ENCODE measurements at places on chromosomes 12 and 14.

- no peak for DNase-seq
Measured at GRCh38 chr12:116547955-116548501, 11.2 kb upstream of the MAP1LC3B2 start.

- no peak for DNase-seq
Measured at GRCh38 chr12:23463172-23463571, 486.3 kb downstream of the SOX5 start.

DNA sequence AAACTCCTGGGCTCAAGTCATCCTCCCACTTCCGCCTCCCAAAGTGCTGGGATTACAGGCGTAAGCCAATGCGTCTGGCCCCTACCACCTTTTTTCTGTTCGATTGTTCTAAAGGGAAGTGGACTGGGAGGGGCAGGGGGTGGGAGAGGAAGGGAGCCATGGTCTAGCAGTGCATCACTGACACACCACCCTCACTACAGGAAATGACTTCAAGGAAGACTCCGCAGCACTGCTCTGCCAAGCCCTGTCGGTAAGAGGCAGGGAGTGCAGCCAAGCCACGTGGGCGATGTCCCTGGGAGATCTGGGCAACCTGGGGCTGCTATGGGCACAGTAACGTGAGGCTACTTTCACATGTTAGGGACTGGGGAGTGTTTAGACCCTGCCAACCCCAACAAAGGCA lies 18.0 kb downstream of the LRRC74A start:
- DNase-seq, result peak; percentile 58

DNA sequence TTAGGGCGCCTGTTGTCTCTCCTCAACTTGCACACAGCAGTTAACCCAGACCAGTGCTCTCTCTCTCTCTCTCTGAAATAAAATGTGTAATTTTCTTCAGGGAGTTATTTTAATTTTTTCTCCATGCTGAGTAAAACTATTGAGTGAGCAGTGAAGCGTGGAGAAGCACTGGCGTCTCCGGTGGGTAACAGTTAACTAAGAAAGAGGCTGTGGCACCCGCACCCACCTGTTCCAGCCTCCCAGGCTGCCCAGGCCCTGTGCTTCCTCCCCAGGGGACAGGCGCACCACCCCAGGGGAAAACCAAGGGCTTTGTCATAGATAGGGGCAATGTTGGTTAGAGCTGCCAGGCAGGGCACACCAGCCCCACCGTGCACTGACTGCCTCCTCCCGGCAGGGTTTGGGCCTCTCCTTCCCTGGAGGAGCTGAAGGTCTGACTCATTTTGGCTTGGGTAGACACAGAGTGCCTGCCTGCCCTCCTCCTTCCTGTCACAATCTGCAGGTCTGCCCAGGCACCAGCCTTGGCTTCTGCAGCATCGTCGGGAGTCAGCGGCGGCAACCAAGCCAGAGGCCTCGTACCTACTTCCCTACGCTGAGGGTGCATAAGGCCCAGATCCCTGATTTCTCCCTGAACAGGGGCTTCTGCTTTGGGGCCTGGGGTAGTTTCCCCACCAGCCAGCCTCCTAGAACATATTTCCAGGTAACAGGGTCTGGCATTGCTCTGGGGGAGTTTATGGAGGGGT lies 3.9 kb downstream of the HOXC5 start:
- DNase-seq, result no peak

DNA sequence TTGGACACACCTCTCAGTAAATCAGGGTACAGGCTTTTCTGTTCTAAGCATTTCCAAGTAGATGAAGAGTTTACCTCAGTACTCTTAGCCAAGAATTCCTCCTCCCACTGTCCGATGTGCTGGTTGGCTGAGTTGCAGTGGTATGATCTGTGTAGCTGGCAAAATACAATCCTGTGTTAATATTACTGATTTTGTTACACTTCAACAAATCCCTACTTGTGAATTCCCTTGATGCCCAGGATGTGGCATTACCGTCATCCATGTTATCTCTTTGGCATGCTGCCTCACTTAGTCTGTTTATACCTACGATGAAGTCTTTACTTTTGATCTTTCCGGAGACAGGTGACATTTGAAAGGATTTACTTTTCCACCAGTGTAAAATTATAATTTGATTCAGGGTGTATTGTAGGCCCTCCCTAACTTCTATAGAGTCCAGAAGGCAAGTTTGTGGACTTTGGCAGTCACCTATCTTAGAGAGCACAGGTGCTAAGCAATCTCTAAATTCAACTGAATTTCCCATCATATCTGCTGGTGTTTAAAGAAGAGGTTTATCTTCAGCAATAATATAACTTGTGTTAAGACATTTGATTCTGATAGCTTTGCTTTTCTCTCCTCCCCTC lies 10.1 kb downstream of the CCDC196 start:
- DNase-seq, result no peak

- no peak for DNase-seq
Measured at GRCh38 chr12:89194683-89195082, 157.6 kb downstream of the DUSP6 start.

GRCh38 chr14:32710731-32711680 lies 227.7 kb upstream of the NPAS3 start:
- no peak for DNase-seq

DNA sequence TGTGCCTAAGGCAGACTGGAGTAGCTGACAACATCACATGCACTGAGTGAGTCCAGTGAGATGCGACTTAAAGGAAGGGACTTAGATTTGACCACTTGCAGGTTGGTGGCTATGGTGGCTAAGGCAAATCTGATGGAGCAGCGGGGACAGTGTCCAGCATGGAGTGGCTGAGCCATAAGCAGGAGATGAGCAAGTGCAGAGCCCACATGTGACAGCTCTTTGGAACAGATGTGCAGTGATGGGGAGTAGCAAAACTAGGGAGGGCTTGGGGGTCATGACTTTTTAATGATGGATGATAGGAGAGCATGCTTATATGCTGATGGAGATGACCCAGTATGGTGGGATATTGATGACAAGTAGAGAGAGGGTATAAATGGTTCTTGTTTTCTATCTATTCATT lies 80.2 kb downstream of the PELI2 start:
- no peak for DNase-seq

DNA sequence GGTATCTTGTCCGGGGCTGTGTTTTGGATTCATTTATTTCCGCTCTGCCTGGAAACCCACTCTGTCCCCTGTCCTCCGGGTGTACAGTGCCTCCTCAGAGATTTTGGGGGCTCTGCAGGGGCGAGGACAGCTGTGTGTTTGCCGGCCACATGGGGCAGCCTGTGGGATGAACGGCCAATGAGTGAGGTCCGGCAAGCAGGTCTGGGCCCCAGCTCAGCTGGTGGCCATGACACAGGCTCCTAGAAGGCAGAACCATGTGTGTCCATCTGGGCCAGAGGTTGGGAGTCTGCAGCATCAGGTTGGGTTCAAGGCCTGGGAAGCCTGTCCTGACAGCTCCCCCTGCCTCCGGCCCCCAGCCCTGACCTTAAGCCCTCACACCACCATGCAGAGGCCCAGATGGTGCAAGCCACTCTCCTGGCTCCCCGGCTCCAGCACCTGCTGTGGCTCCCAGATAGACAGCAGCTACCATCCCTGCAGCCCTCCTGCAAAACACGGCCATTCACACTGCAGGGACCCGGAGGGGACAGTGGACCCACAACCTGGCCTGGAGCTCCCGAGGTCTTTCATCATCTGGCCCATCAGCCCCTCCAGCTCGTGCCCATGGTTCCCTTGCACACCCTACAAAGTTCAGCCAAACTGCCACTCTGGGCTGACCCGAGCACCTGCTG lies 220.1 kb upstream of the C14orf180 start:
- DNase-seq, result no peak

DNA sequence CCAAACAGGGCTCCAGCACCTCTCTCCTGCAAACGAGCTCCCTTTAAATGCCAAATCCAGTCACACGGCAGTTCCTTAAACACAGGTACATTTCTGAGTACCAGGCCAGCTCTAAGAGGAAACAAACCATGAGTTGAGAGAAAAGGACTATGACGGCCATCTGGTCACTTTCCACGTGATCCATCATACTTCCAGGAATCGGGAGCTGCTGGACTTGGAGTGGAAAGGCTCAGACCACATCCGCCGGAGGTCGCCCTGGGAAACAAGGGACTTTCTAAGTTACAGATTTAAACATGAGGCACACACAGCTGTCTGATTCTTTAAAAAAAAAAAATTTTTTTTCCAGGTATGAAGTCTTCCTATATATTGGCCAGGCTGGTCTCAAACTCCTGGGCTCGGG lies 39.2 kb downstream of the ACADS start:
- DNase-seq, result no peak

DNA sequence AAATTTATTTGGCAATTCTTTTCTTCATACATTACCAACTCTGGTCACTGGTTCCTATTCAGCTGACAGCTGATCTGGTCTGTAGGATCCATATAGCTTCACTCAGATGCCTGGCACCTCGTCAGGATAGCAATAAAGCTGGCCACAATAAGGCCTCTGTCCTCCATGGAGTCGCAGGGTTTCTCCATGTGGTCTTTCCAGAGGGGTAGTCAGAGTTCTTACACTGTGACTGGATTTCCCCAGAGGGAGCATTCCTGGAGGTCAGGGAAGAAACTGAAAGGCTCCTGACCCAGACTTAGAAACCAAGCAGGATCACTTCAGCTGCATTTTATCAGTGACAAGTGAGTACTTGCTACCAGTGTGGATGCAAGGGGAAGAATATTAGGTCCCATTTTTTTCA lies 34.9 kb upstream of the SIX1 start:
- no peak for DNase-seq

DNA sequence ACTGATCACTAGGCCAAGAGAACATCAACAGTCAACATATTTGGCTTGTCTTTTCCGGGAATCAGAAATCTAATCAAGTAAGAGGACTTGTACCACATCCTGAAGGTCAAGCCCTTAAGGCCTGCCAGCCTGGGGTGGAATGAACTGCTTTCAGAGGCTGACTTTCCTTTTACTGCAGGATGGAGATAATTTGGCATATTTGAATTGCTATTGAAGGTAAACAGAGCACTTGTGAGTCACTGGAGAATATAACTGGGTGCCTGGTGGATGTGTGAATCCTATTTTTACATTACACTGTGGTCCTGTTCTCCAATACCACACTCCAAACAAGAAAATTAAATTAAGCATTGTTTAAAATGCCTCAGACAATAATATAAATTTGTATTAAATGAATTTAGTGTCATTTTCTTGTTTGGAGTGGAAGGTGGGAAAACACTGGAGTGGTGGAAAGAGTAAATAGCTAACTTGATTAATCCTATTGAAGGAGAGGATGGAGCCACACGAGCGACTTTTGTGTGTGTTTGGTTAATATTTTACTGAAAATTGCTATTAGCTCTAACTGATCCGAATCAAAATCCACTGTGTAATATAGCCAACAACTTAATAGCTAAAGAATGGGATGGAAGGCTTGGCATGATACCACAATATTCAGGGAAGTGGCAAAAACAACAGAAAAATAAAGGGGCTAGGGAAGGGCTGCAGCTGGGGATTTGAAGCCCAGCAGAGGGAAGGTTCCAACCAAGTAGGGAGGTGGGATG lies 89.4 kb downstream of the OTX2 start:
- no peak for DNase-seq

DNA sequence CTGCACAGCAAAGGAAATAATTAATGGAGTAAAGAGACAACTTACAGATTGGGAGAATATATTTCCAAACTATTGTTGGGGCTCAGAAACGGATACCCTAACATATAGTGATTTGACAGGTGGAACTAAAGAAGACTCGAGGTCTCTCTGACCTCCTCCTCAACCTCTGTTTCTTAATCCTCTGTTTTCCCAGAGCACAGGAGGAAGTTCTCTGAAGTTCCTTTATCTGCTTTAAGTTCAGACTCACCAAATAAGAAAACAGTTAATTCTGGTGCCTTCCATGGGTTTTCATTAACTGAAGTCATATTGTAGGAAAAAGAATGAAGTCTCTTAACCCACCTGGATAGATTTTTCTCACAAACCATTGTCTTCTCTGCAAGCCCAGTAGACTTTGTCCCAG lies 29.2 kb downstream of the CLEC2D start:
- no peak for DNase-seq

GRCh38 chr12:42422785-42423184 lies 96.8 kb downstream of the PPHLN1 start:
- no peak for DNase-seq

GRCh38 chr12:45349916-45350315 lies 134.0 kb downstream of the ANO6 start:
- no peak for DNase-seq

DNA sequence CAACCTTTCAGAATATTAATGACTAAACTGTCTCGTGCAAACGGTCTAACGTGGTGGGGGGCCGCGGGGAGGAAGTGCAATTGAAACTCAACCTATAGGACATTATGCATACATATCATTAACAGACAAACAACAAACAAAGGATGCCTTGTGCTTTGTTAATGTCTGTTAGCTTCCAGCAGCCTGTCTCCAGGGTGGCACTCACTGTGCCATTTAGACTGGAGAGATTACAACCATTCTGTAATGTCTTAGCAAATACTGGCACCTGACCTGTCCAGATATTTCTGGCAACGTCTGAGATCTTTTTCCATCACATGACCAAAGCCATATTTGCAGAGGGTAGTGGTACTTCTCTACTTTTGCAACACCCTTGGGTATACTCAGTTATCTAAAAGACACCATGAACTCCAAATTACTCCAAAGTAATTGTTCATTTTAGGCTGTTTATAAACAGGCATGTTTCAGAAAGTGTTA lies 11.6 kb downstream of the BHLHE41 start:
- DNase-seq, result no peak

- DNase-seq, result no peak
Measured at GRCh38 chr12:98737322-98737712, 92.2 kb downstream of the APAF1 start.

DNA sequence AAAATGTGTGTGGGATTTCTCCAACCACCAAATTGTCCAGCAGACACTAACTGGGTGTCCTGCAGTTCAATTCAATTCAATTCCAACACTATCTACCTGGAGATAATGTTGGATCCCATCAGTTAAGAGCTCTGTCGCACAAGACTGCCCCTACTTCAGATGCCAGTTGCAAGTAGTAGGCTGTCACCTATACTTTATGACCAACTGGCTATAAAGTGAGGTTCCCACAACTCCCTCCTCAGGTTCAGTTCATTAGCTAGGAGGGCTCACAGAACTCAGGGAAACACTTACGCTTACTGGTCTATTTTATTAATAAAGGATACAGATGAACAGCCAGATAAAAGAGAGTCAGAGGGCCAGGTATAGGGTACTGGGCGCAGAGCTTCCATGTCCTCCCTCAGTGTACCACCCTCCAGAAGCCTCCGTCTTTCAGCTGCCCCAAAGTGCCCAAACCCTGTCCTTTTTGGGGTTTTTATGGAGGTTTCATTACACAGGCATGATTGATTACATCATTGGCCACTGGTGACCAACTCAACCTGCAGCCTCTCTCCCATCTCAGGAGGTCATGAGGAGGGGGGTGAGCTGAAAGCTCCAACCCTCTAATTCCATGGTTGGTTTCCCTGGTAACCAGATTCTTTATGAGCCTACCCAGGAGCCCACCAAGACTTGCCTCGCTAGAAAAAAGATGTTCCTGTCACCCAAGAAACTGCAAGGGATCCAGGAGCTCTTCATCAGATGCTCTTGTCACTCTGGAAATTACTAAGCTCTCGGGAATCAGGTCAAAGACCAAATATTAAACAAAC lies 7.5 kb upstream of the SERPINA5 start:
- DNase-seq, result no peak

GRCh38 chr12:111642681-111643426 lies 42.9 kb downstream of the BRAP start:
- no peak for DNase-seq

GRCh38 chr12:46933947-46934346 lies 108.2 kb upstream of the SLC38A4 start:
- DNase-seq, result no peak
